ENCODE measurements at places on chromosomes 6 and 20.

DNA sequence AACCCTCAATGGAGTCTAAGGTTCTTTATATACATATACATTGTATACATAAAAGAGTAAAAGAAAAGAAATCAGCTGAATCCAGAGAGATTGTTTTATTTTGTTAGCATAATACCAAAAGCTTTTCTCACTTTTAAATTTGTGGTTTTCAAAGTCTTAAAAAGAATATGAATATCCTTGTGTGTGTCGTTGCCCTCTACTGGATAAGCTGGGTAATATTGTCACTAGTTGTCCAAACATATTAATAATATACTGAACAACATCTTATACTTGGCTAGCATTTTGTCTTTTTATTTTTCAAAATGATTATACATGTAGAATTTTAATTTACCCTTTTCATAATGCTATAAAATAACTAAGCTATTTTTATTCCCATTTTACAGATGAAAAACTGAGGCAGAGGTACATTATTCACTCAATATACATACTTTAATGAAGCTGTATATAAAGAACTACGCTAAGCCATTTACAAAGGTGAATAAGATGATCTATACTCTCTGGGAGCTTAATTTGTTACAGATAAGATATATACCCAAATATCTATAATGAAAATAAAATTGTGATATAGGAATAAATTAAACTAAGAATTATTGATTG lies 531.7 kb downstream of the TFAP2B start:
- no peak for DNase-seq

- no peak for DNase-seq
Measured at GRCh38 chr6:38504996-38505395, 134.7 kb downstream of the BTBD9 start.

GRCh38 chr6:138959521-138959920 lies 28.5 kb downstream of the REPS1 start:
- DNase-seq = no peak

DNA sequence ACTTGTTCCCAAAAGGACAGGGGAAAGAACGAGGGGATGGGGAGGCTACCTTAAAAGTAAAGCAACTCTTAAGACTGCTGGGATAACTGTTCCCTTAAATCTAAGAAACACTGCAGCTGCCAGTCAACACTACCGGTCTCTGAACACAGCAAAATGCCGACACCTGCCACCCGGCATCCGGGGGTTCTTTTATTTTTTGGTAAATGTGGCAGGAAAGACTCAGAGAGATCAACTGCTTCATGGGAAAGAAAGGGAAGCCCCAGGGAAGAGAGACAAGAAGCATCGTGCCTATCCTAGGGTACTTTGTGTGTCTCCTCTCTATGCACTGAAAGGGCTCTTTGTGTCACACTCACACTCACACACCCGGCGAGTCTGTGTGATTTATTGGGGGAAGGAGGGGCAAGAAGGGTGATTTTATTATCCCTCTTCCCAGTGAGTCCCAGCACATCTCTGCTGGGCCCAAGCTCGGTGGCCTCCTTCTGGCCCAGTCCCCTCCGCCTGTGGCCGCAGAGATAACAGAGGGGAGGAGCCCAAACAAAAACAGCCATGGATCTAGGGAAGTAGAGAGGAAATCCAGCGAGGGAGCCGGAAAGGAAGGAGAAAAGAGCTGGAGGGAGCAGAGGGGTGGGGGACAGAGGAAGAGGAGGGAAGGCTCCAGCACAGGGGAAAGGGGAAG lies 1.4 kb downstream of the FYN start:
- DNase-seq = peak; percentile 56

GRCh38 chr6:157513004-157513603 lies 132.1 kb downstream of the ZDHHC14 start:
- DNase-seq = no peak

DNA sequence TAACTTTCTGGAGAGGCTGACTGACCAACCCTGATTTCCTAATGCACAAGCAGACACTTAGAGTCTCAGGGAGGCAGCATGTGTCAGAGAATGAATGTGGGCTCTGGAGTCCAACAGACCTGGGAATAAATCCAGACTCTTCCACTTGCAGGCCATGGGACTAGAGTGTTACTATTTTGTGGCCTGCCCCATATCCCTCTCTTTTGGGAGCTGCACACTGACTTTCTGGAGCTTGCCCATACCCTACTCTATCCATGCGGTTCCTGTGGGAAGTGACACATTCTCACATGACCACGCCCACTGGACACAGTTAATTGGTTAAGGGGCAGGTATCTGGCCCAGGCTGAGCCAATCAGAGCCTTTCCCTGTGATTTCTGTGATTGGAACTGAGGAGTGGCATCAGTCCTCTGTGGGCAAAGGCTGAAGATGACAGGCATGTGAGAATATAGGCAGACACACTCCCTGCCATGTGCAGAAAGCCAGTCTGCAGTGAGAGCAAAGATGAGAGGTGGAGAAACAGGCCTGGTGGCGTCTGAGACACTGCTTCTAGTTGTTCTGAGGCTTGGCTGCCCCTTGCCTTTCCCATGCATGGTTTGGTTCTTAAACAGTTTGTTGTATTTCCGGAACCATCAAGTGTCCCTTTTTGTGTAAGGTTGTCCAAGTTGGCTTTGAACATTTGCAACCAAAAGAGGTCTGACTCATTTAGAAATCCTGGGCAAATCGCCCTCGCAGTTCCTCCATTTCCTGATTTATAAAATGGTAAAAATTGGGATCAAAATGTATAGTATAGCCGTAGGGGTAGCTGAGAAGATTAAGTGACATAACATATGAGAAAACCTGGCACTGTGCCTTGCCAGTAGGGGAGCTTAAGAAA lies 125.6 kb downstream of the CDC5L start:
- peak; percentile 54 for DNase-seq

GRCh38 chr20:41142919-41143318 lies 5.6 kb downstream of the PLCG1 start:
- no peak for DNase-seq

DNA sequence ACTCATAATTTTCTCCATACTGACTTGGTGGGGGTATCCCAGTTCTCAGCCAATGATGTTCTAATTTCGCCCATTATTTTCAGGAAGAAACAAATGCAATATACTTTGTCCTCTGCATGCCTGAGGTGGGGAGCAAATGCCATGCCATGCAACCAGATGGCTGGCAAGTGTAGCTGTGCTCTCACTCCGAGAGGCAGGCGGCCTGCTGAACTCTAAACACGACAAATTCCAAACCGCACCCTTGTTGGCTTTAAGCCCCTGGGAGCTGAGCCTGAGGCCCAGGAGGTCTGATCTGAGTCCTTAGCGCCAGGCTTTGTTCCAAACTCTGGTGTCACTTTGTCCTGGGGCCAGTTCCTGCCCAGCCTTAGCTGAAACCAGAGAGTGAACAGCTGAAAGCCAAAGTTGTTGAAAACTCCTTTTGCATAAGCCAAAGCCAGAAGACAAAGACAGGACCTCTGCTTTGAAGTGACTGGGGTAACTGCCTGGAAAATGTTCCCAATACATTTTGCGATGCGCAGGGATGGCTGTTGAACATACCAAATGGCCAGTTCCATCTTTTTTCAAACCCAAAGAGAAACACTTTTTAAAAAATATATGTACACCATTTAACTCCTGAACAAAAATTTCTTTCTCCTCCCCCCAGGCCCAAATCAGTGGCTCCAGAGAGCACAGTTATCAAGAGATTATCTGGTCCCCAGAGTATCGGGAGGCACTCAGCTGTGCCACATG lies 46.2 kb downstream of the TTI1 start:
- DNase-seq = no peak

DNA sequence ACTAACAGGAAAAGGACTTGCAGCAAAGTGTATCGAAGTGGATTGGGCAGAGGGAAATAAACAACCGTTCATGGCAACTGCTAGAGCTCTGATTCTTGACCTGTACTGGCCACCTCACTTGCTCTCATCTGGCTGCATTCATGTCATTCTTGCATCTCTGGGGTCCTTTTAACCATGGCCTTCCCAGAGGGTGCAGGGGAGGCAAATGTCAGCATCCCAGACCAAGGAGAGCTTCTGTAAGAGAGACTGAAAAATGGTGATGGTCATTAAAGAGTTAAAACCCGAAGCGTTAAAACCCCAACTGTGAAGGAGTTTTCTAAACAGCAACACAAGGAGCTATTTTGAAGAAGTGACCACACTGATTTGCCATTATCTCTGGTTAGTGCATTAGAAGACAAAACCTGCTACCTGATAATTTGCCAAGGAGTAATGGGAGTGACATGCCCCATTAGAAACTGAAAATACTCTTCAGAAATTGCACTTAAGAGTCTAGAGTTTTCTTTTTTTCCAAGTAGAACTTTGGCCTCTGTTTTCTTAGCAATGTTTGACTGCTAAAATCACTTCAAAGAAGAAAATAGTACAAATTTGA lies 62.4 kb downstream of the APCDD1L start:
- DNase-seq = no peak

DNA sequence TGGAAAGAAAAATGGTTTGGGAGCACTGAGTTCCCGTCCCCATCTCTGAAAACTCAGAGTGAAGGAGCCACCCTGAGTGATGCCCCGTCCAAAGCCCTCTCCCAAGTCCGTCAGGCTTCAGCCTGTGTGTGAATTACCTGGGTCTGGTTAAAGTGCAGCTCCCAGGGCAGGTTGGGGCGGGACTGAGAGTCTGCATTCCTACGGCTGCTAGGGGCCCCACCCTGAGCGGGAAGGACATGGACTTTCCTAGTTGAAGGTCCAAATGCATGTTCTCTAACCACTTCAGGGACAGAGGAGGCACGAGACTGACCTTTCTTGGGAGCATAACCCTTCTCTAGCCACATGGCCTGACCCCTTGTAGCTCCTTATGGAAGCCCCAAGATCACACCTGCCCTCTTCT lies 97.2 kb downstream of the SYNDIG1 start:
- DNase-seq = no peak

GRCh38 chr6:38567436-38567835 lies 72.3 kb downstream of the BTBD9 start:
- DNase-seq = peak; percentile 12
